ENCODE measurements at places on chromosomes 3 and 15.

- DNase-seq = no peak
Measured at GRCh38 chr3:130506031-130506430, 10.9 kb upstream of the COL6A6 start.

- no peak for DNase-seq
Measured at GRCh38 chr3:48038971-48039481, 22.8 kb upstream of the MAP4 start.

DNA sequence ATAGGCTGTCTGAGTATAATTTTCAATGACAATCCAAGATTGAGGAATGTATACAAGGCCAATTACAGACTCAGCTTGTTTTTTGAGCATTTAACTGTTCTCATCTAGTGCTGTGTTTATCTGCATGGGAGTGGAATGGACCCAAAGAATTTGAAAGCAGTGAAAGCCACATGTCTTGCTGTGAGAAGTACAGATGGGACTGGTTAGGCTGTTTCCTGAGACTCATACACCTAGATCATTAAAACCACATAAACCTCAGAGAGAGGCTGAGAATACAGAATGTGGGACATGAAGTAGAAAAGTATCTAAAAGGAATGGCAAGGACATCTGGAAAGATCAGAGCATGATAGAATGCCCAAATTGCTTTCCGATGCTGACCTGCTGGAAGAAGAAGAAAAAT lies 224.6 kb downstream of the NLGN1 start:
- no peak for DNase-seq

GRCh38 chr3:101138817-101139216 lies 145.6 kb upstream of the ABI3BP start:
- DNase-seq = no peak

GRCh38 chr3:136535906-136536305 lies 216.3 kb downstream of the STAG1 start:
- DNase-seq = no peak

- no peak for DNase-seq
Measured at GRCh38 chr3:13274125-13274524, 146.0 kb downstream of the NUP210 start.

- no peak for DNase-seq
Measured at GRCh38 chr3:134516905-134517304, 31.0 kb downstream of the CEP63 start.

- DNase-seq = no peak
Measured at GRCh38 chr3:29540544-29540943, 259.7 kb downstream of the RBMS3 start.

GRCh38 chr3:118380576-118380975 lies 654.1 kb downstream of the IGSF11 start:
- no peak for DNase-seq

DNA sequence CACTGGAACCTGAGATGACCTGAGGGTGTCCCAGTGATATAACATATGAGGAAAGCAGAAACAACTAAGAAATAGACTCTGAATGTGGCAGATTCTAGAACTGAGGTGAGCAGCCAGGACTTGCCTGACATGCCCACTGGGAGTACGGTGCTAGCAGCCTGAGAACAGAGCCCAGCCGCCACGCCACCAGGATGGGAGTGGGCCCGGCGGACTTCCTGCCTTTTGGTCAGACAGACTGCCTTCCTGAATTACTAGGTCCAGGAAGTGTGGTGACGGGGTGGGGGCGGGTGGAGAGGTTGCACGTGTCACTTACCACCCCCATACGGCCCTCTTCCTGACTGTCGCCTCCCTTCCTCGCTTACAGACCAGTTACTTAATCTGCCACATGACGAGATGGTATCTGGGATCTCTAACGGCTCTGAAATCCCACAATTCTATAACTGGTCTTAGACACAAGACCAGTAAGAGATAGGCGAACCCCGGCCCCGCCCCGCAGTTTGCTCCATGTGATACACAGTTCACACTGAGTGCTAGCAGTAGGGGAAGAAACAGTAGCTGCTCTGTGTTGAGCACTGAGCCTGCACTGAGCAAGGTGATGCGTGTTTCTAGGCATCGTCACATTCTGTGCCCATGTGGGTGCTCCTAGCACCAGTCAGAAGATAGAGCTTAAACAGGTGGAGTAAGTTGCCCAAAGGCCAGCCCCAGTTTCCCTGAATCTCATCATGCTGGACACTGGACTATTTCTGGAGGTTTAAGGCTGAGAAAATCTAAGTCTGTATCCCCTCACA lies 95.7 kb downstream of the CPN2 start:
- peak; percentile 13 for DNase-seq

DNA sequence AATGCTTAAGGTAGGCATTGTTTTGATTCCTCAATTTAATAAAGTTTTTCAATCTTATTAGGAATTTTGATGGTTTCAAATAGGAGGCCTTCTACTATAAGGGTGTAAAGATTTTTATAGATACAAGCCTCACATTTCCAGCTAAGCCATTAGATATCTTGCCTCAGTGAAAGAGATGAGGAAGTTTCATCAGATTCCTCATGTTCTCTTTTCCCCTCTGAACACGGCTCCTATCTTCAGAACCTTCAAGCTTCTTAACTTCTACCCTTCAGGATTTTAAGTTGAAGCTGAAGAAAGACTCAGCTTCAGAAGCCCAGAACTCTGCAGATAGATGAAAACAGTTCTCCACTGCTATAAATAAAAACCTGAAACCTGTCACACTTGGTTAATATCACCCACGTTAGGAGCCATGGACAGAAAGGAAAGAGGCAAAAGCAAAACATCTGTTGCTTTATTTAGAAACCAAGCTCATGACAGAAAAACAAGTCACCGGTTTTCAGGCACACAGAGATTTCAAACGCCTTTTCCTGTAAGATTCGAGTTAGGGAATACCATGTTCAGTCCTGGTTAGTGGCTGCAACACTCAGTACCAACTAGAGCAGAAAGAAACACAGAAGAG lies 82.2 kb upstream of the GOLGA8B start:
- no peak for DNase-seq

GRCh38 chr15:45594835-45595530 lies 7.8 kb downstream of the BLOC1S6 start:
- no peak for DNase-seq

DNA sequence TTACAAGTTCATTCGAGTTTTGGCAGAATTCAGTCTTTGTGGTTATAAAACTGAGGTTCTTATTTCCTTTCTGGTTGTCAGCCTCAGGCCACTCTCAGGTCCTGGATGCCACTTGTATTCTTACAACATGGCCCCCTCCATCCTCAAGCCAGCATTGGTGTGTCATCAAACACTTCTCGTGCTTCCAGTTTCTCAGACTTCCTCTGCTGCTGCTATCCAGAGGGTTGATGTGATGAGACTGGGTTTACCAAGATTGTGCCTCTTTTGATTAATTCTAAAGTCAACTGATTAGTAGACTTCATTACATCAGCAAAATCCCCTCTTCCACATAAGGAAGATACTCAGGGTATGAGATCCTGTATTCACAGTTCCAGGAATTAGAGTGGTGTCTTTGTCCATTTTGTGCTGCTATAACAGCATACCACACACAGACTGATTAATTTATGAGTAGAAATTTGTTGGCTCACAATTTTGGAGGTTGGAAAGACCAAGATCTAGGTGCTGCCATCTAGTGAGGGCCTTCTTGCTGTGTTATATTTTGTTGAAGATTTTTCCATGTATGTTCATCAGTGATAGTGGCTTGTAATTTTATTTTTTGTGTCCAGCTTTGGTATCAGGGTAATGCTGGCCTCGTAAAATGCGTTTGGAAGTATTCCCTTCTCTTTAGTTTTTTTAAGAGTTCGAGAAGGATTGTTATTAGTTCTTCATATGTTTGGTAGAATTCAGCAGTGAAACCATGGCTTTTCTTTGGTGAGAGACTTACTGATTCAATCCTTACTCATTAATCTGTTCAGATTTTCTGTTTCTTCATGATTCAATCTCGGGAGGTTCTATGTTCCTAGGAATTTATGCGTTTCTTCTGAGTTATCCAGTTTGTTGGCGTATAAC lies 11.1 kb downstream of the LRCH3 start:
- DNase-seq = peak; percentile 48

GRCh38 chr3:117871934-117872333 lies 1162.4 kb downstream of the TUSC7 start:
- no peak for DNase-seq

DNA sequence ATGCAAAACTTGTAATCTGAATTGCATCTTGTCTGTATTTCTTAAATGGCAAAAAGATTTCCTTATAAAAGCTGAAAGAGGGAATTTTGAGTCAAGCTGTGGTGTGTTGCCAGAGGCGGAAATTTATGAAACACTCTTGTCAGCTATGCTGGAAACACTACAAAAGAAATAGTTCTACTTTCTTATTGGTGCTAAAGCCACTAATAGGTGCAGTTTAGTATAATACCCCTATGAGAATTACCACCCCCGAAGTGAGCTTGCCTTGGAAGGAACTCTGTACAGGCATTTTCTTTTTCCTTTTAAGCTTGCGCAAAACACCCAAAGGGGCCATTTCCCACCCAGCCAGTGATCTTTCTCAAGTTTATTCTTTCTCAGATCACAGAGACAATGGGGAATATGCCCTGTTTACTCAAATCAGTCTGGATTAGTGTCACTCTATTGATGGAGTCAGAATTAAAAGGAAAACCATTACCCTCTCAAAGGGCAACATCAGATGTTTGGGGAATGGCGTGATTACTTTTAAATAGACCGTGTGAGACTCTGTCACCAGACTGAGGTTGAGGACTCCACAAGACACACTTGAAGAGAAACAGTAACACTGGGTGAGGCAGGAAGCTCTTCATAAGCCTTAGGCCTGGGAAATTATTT lies 166.0 kb downstream of the TP63 start:
- DNase-seq = no peak

DNA sequence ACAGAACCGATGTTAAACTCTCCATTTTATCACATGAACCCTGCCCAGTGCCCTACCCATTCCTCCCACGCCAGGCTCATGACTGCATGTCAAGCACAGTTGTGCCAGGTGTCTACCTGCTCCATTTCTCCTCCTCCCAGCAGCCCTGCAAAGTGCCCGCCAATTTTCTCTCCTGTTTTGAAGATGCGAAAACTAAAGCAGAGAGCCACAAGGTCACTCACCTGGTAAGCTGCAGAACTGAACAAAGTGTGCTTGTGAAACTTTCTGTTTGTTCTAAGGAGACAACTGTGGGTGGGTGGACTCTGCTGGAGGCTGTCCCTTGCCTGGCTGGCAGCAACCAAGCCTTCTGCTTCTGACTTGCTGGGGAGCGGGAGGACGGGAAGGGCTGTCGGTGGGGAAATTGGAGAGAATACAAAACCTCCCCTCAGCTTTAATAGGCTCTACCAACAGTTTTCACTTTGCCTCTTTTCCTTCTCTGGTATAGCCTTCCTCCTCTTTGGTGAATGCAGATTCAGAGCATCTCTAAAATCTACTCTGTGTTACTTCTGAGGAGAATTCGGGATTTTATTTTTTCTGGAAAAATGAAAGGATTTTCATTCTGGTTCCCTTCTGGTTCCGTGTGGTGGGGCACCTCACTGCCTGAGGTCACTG lies 23.0 kb downstream of the LIMD1 start:
- no peak for DNase-seq

DNA sequence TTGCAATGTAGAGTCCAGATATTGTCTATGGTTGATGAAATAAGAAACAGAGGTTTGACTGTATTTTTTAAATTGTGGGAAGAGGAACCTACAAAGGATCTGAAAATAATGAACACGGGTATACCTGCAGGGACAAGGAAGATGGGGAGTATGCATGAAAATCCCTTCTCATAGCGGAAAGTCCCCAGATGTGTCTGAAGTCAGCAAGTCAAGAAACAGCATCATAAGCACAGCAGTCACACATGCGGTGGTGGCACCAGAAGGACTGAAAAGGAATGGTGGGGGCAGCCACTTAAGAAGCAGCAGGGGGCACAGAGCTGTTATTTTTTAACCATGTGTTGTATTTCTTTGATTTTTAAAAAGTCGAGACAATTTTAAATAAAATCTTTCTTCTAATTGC lies 4.7 kb downstream of the MRPS11 start:
- no peak for DNase-seq

- no peak for DNase-seq
Measured at GRCh38 chr15:55108448-55108847, 88.3 kb downstream of the RSL24D1 start.

- no peak for DNase-seq
Measured at GRCh38 chr3:140014831-140015495, 80.0 kb downstream of the CLSTN2 start.

- DNase-seq = no peak
Measured at GRCh38 chr3:127410137-127410488, 122.3 kb upstream of the PRR20G start.

GRCh38 chr3:101166150-101166549 lies 154.2 kb downstream of the IMPG2 start:
- no peak for DNase-seq

GRCh38 chr3:19264424-19264823 lies 116.1 kb downstream of the KCNH8 start:
- DNase-seq = no peak

- DNase-seq = no peak
Measured at GRCh38 chr15:47041301-47041700, 676.0 kb upstream of the SEMA6D start.

DNA sequence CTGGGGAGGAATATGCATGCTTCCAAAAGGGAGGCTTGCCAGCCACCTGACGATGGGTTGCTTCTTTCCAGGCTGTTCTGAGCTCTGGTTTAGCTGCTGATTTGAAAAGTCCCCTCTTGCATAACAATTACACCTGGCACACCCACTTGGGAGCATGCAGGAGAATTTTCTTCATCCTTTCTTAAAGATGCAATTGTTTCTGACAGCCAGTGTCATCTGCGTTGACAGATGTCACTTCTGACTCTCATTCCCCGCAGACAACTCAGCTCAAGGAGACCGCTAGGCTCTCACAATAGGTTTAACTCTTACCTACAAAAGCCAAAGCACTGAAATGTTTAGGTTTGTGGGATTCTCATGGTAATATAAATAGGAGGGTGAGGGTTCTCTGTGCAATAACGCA lies 185.6 kb upstream of the SYNPR start:
- no peak for DNase-seq

GRCh38 chr15:84773716-84774115 lies 25.3 kb downstream of the ZNF592 start:
- no peak for DNase-seq

DNA sequence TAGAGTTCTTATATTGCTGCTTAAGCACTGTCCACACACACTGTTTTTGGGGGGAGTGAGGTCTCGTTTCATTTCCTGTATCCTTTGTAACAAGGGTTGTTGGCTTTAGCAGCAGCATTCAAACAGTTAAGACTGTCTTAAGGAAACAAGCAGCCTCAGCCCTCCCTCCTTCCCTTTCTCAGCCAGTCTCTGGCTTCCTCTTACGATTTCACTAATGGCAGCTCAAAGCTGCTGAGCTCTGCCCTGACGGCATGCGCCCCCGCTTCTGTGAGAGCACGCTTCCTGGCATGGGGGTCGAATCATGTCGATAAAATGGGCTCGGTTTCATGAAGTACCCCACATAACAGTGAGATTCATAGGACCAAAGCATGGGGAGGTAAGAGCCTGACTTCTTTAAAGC lies 105.0 kb downstream of the KLHL25 start:
- peak; percentile 57 for DNase-seq

DNA sequence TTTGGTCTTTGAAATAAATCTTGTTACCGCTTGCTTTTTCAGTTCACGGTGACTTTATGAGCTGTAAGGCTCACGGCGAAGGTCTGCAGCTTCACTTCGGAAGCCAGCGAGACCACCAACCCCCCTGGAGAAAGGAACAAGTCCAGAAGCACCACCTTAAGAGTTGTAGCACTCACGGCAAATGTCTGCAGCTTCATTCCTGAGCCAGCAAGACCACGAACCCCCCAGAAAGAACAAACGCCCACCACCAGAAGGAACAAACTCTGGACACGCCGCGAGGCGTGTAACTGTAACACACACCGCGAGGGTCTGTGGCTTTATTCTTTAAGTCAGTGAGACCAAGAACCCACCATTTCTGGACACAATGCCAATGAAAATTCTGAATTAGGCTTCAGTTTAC lies 28.8 kb downstream of the GOLGA6A start:
- DNase-seq = no peak

GRCh38 chr3:97070302-97070701 lies 255.9 kb downstream of the EPHA6 start:
- no peak for DNase-seq
